Suppressor macrophage treated with lipopolysaccharide for 1 hour (primary cell): ENCODE measurements at places on chromosomes 1 and 21.

- no peak for DNase-seq
These were observed 321.4 kb downstream of the AJAP1 start for GRCh38 chr1:4975856-4976255.

DNA sequence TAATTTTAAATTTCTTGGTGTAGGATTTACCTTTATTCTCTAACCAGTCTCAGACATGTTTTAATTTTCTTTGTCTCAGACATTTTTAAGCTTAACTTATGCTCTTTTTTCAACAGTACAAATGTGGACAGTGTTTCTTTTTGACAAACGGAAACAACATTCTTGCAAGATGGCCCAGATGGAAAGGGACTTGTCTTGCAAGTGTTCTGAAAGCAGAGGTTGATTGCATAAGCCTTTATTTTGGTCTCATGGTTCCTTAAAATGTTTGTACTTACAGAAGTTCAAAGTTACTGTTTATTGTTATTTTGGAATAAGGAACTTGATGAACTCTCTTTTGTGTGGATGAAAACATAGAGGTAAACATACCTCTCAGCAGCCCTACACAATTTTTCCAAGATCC lies 22.9 kb downstream of the SMAP2 start:
- DNase-seq = peak; percentile 88

DNA sequence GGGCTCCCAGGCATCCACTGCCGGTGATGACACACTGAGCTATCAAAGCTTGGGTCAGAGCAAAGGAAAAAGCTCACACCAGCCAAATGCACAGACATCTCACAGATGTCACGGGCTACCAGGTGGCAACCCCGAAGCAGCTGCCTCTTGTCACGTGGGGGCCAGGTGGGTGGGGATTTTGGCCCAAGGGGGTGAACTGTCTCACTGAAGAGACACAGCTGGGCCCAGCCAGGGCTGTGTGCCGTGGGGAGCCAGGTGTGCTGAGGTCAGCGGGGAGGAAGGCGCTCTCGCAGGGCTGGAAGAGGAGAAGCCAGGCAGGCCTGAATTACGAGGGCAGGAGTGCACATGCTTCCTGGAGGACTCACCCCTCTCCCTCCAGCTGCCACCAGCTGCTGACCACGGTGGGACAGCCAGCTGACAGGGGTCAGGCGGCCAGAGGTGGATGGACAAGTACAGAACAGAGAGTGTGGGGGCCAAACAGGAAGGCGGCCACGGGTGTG lies 32.4 kb downstream of the KCNN3 start:
- no peak for DNase-seq

GRCh38 chr1:37875833-37876232 lies 16.4 kb upstream of the MTF1 start:
- peak; percentile 34 for DNase-seq

- peak; percentile 34 for DNase-seq
These were observed 53.8 kb downstream of the PTGS2 start for GRCh38 chr1:186626356-186626932.

- DNase-seq = no peak
These were observed 58.6 kb downstream of the H3-3A start for GRCh38 chr1:226121049-226121586.

GRCh38 chr1:68230901-68231626 lies 1.3 kb downstream of the WLS start:
- peak; percentile 19 for DNase-seq

- no peak for DNase-seq
These were observed 94.0 kb downstream of the DPYD start for GRCh38 chr1:97826820-97827219.

- DNase-seq = no peak
These were observed 49.7 kb downstream of the PACC1 start for GRCh38 chr1:212364985-212365384.

DNA sequence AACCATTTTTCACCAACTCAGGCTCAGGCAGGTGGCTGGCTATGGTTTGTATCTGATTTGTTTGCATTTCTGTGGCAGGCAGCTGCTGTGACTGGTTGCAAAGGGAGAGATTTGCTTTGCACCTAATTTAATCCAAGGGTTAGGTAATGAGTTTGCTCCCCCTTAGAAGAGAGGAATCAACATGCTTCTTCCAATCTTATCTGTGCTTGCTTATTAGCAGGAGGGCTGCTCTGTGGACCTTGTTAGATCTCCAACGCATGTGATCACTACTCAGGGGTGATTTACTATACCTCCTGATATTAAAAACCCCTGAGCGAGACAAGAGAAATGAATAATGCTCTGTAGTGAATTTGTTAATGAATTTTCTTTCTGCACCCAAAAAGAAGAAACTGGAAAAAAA lies 20.5 kb downstream of the OLFML3 start:
- DNase-seq = no peak

DNA sequence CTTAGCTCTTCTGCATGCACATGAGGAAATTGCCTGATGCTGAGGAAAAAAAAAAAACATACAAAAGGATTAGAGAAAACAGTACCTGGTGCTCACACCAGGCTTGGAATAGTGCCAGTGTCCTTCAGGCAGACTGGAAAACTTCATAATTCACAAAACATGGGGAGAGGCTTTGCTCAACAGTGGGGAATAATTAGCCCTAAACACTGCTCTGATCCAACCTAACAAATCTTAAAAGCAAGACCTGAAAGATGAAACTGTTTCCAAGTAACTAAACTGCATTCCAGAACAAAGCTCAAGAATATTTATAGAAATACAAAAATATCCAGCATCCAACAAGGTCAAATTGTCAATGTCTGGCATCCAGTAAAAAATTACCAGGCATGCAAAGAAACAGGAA lies 124.8 kb downstream of the AK5 start:
- no peak for DNase-seq

DNA sequence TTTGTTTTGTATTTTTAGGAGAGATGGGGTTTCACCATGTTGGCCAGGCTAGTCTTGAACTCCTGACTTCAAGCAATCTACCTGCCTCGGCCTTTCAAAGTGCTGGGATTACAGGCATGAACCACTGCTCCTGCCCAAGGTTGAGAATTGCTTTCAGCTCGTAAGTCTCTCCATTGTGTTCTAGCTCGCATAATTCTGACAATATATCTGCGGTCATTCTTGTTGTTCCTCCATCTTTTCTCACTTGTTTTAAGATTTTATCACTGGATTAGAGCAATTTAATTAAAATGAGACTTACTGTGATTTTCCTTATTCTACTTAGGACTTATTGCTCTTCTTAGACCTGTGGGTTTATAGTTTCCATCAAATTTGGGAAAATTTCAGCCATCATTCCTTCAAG lies 102.9 kb downstream of the AHCTF1 start:
- no peak for DNase-seq

DNA sequence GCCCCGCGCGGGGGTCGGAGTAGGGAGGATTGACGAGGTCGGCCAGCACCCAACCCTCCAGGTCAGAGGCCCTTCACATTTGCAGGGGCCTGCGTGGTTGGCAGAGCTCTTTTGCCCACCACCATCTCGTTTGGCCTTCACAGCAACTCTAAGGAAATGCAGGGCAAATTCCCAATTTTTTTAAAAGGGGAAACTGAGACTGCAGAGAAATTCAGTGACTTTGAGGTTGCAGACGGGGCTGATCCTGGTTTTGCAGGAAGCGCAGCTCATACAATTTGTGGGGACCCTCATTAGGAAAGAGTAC lies 430 bp upstream of the ACBD3 start:
- no peak for DNase-seq
